ENCODE measurements at places on chromosomes 6 and 20.
A peak's percentile ranks its signal among the peaks of the same experiment; 100 is the strongest.

- DNase-seq = no peak
Measured at GRCh38 chr6:27806981-27807440, 105.2 kb downstream of the OR2B2 start.

GRCh38 chr20:10012464-10012863 is 22.3 kb upstream of the ANKEF1 start:
- DNase-seq = no peak

DNA sequence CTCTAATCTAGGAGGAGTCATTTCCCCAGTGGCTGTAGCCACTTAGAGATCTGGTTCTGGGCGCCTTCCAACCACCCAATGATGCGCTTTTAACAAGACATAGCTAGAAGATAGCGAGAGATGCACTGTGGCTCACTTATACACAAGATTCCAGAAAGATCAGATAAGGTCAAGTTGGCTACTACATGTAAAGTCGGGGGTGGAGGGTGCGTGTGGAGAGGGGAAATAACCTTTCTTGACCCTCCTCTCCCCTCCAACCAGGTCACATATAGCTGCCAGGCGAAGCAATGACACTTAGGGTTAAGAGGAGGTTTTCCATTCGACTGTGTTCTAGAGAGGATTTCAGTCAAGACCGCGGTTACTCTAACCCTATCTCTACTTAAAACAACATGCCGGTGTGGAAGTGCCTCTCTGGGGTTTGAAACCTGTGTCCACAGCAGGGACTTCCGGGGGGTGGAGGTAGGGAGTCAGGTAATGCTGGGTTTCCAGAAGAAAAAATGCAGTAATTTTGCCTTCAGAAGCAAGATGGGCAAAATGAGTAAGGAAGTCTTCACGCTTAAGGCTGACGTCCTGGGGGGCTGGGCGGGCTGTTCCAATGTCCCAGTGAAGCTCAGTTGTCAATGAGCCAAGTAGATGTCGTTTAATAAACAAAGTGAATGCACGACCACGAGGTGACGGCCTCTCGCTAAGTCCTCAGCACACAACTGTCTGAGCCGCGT is 1.8 kb upstream of the SIM1 start:
- DNase-seq = no peak

DNA sequence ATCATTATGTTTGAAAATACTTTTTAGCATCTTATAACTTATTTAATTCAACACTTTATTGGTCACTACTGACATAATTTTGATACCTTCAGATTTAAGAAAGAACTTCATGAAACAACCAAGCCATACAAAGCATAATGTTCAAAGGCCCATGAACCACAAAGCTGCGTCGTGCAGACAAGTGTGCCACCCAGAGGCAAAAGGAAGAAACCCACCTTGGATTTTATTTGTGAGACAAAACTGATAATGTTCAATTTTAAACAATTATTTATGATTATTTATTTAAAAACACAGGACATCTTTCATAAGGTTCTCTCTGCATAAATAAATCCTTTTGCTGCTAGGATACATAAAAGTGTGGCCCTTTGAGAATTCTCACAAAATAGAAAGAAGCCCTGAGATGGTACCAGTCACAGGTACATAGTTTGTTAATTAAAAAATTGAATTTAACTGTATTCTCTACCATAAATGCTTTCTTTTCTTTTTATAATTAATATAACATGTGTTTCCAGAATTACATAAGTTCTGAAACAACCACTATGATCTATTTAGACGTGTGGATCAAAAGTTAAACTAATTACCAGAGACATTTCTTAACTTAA is 143.7 kb downstream of the RALGAPA2 start:
- peak; percentile 54 for DNase-seq

DNA sequence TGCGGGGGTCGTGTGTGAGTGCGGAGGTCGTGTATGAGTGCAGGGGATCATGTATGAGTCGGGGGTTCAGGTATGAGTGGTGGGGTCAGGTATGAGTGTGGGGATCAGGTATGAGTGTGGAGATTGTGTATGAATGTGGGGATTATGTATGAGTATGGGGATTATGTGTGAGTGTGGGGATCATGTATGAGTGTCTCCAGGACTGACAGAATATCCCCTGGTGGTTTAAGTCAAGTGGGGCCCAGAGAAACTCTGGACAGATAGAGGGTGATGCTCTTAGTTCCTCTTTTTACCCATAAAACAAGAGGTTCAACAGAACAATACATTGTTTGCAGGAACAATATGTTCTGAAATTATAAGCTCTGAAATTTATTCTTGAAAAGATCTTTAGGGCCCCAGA is 131.9 kb downstream of the UST start:
- DNase-seq = no peak

DNA sequence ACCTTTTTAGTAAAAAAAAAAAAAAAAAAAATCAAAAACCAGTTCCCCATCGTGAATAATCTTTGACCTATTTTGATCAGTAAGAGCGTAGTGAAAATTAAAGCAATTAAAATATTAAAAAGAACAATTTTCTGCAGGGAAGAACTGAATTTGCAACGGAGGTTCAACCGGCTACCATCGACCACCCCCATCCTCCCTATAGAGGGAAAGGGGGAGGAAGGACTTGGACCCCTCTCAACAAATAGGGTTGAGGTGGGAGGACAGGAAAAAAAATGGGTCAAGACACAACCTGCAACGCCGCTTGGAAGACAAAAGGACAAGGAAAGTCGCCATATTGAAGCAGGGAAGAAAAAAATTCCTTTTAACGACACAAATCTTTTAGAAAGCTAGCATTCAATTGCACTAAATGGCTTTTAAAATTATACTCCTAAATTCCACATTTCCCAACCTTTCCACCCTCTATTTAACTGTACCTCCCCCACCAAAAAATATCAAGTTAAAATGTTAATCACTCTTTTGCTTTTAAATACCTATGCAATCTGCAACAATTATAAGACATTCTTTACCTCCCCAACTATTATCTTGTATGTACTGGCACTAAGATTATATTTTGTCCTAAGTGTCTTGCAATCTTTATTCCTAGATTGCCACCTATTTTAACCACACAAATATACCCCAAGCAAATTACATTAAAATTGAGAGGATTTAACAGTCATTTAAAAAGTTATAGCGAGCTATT is 1.7 kb downstream of the PPP1R10 start:
- peak; percentile 82 for DNase-seq

GRCh38 chr20:4674672-4675071 is 47.0 kb upstream of the PRND start:
- DNase-seq = no peak

GRCh38 chr6:46849361-46849690 is 56.1 kb downstream of the MEP1A start:
- no peak for DNase-seq

DNA sequence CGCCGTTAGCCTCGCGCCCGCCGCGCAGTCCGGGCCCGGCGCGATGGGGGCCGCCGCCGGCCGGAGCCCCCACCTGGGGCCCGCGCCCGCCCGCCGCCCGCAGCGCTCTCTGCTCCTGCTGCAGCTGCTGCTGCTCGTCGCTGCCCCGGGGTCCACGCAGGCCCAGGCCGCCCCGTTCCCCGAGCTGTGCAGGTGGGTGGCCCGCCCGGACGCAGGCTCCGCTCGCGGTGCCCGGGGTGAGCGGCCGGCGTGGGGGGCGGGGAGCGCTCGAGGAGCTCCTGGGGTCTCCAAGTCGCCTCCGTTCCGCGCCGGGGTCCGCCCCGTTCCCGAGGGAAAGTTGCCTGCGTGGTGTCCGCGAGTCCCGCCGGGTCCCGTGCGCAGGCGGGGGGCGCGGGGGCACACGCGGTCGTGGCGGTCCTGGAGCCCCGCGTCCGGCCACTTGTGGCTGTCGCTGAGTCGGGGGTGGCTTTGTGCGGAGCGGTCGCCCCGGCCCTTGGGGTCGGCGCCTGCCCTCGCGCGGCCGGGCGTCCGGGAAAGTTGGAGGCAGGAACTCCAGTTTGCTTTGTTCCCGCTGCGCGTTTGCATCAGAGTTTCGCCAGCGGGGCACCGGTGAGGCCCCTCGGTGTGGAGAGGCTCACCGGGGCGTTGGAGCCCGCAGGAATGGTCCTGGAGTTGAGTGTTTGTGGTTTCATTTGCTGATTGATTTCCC is 476 bp downstream of the IGF2R start:
- no peak for DNase-seq

GRCh38 chr6:62519574-62519973 is 233.5 kb upstream of the KHDRBS2 start:
- no peak for DNase-seq

DNA sequence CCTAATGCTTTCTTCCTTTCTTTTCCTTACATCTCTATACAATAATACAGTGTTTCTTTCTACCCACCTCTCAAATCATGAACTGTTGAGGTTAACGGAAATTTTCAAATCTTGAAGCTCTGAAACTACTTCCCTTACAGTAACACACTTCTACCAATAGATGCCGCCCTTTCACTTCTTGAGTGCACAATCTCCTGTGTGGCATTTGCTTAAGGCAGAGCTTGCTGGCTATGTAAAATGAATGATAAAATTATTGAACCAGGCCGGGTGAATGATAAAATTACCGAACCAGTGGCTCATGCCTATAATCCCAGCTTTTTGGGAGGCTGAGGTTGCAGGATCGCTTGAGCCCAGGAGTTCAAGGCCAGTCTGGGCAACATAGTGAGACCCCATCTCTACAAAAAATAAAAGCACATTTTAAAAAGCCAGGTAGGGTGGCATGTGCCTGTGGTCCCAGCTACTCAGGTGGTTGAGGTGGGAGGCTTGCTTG is 56.8 kb downstream of the KCNS1 start:
- DNase-seq = peak; percentile 33

GRCh38 chr6:52576392-52577021 is 353 bp downstream of the TRAM2 start:
- peak; percentile 20 for DNase-seq

GRCh38 chr6:75199889-75200288 is 6.0 kb downstream of the COL12A1 start:
- no peak for DNase-seq

- DNase-seq = no peak
Measured at GRCh38 chr6:42104095-42104803, 38.2 kb downstream of the C6orf132 start.

- no peak for DNase-seq
Measured at GRCh38 chr20:41309817-41310216, 7.7 kb downstream of the ZHX3 start.

GRCh38 chr6:126738641-126739040 is 379.8 kb upstream of the RSPO3 start:
- DNase-seq = no peak

GRCh38 chr6:109015176-109015575 is 79.5 kb downstream of the SESN1 start:
- no peak for DNase-seq

- no peak for DNase-seq
Measured at GRCh38 chr6:124963416-124963785, 1.2 kb downstream of the RNF217 start.

GRCh38 chr6:28541996-28542395 is 16.3 kb downstream of the GPX5 start:
- no peak for DNase-seq

DNA sequence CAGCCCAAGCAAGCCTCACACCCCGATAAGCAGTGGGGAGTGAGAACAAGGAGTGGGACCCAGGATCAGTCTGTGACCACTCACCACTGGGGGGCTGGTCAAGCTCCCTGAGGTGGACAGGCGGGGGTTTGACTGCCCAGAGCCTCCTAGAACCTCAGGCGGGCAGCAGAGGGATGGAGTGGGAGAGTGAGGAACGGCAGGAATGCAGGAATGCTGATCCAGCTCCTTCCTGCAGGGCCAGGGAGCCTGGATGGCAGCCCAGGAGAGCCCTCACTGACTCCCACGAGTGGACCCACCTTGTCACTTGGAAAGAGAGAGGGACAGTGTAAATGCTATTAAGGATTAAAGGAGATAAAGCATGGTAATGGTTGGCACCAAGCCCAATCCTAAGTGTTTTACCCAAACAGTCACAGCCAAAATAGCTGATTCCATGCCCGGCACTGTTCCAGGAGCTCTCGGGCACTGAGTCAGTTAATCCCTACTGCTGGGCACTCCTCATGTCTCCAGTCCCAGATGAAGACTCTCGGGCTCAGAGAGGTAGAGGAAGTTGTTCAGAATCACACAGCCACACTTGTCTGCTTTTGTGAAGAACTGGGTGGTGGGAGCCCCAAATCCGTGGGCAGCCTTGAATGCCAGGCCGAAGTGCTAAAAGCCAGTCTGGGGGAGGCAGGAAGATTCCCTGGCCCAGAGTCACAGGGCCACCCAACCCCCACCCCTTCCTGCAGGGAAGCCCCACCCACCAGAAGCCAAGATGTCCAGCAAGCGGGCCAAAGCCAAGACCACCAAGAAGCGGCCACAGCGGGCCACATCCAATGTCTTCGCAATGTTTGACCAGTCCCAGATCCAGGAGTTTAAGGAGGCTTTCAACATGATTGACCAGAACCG is 3.1 kb downstream of the MYL9 start:
- DNase-seq = no peak

- no peak for DNase-seq
Measured at GRCh38 chr6:141484711-141485110, 648.0 kb upstream of the GJE1 start.

DNA sequence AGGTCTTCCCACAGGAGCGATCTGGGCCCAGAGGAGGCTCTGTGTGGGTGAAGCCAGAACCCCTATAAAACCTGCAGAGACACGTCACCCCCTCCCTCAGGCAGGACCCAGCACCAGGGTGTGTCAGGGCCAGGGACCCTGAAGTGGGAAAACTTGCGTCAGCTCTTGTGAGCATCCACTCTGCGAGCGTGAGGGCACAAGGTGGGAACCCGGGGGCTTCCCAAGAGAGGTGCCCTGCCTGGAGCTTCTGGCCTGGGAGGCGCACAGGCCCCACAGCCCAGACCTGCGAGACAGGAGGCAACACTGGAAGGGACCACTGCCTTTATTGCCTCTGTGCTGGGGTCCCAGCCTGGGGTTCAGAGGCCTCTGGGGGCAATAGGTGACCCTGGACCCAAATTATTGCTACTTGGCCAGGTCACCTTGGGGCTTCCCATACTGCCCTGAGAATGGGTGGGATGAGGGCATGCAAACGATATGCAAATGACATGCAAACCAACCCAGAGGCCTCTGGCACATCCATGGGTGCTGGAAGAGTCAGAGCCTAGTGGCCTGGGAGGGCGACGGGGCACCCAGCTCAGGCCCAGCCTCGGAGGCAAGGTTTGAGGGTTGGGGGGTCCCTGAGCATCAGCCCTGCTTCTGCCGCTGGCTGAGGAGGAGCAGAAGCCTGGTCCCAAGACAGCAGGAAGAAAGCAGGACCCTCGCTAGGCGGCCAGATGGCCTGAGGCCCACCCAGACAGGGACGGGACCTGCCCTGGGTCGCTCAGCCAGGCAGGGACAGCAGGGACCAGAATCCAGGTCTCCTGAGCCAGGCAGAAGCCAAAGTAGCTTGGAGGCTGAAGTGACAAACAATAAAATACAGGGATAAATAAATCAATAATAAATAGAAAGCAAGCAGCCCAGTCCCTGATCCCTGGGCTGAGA is 5.1 kb upstream of the C20orf144 start:
- no peak for DNase-seq

- DNase-seq = no peak
Measured at GRCh38 chr6:145814035-145814500, 527 bp downstream of the FBXO30 start.

GRCh38 chr6:142605922-142606485 is 304.2 kb downstream of the ADGRG6 start:
- DNase-seq = no peak
